Activated T-helper 1 cell treated with anti-CD3 and anti-CD28 coated beads, Interleukin-2, amount 50 U/mL, for 16 hours (primary cell): ENCODE measurements at places on chromosomes 5 and 9.

GRCh38 chr5:35538198-35538931 is 79.3 kb upstream of the SPEF2 start:
- DNase-seq = no peak

DNA sequence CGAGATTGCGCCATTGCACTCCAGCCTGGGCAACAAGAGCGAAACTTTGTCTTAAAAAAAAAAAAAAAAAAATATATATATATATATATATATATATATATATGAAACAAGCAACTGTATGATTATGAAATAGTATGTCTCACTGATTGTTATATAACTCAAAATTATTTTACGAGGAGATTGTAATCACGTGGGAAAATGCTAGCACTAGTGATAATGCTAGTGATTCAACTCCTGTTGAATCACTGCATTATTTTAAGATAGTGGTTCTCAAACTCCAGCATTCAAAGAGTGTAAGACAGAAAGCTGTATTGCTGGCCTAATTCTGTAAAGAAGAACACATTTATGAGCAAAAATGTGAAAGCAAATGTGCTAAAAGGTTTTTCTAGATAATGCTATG is 12.4 kb upstream of the PTPN3 start:
- no peak for DNase-seq

DNA sequence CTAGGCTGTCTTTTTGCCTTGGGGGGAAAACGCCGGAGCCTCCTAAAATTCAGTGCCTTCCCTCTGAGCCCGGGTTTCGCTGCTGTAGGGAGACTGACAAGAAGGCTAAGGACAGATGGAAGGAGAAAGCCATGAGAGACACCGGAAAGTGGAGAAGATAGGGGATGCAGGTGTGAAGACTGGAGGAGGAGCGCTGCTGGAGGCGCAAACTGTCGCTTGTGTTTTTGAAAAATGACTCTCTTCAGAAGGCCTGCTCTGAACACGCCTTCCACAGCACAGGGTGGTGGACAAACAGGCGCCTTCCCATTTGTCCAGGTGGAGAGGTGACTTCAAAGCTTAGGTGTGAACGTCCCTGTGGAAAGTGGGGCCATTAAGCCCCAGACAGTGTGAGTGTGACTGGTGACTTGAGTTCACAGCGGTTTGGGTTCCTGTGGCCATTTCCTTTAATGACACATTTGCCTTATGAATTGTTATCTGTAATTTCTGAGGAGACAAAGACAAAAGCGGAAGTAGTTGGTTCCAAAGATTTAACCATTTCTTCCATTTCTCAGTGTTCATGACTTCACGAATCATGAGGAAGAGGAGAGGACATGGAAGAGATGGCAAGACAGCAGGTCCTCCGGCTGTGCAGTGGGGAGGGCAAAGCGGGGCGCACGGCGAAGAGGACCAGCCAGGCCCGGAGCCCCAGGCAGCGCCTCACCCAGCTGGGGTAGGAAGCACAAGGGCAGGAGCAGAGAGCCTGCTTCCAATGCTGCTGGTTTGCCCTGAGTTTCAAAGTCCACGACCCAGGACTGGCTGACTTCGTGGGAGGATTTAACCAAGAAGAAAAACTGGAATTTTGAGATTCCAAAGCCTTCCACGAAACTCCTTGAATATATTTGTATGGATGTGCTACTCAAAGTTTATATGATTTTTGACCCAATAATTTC is 27.8 kb upstream of the SEMA4D start:
- DNase-seq = no peak

DNA sequence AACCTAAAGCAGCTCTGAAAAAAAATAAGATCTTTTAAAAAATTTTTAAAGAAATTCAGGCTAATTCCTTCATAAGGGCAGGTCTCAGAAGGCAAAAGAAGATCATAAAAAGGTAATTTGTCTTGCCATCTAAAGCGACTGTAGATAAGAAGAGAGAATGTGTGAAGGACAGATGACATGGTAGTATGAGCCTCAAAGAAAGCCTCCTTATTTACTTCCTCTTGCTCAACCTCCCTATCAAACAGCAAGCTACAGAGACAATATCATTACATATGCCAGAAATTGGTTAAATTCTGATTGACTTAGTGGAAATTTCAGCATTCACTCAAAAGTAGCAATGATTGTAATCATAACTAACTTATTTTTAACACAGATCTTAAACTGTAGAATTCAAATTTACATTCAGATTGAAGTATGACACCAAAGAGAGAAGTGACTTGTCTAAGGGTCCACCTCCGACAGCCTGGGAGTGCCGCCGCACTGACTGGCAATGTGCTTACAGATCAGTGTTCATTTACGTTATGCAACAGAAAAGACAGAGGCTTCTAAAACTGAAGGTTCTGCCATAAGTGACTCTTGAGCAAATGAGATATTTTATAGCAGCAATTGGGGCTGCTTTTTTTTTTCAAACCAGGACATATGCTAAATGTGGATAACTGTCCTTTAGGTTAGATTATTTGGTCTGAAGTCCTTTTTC is 132.0 kb downstream of the CEMIP2 start:
- DNase-seq = no peak
